Effector memory CD4-positive, alpha-beta T cell (primary cell): ENCODE measurements at places on chromosomes 2 and 18.

- H3K36me3 ChIP-seq, result peaks cover 11% of the 10 kb centered on the region
- no peak for DNase-seq
- H3K4me3 ChIP-seq, result no peak overlapping the region
- no peaks in the 10 kb centered on the region for H3K4me1 ChIP-seq
- H3K27ac ChIP-seq, result no peak overlapping the region
- H3K27me3 ChIP-seq, result no peaks in the 10 kb centered on the region
Observed at GRCh38 chr2:200871151-200871550, 6.7 kb upstream of the CLK1 start.

- no peak overlapping the region for H3K4me3 ChIP-seq
- DNase-seq, result no peak
- H3K36me3 ChIP-seq, result no peaks in the 10 kb centered on the region
- no peaks in the 10 kb centered on the region for H3K27me3 ChIP-seq
Observed at GRCh38 chr2:157508676-157509075, 64.8 kb upstream of the CYTIP start.

GRCh38 chr2:199606193-199606780, 148.5 kb upstream of the SATB2 start:
- H3K27me3 ChIP-seq, result no peaks in the 10 kb centered on the region
- no peaks in the 10 kb centered on the region for H3K36me3 ChIP-seq
- no peak overlapping the region for H3K27ac ChIP-seq
- DNase-seq, result no peak
- no peak overlapping the region for H3K4me3 ChIP-seq
- no peaks in the 10 kb centered on the region for H3K4me1 ChIP-seq

- H3K4me1 ChIP-seq, result no peaks in the 10 kb centered on the region
- DNase-seq, result no peak
- no peak overlapping the region for H3K4me3 ChIP-seq
- no peak overlapping the region for H3K27ac ChIP-seq
- H3K27me3 ChIP-seq, result no peaks in the 10 kb centered on the region
Observed at GRCh38 chr18:12443551-12443950, 35.8 kb downstream of the PRELID3A start.

GRCh38 chr18:74171910-74172606, 23.7 kb downstream of the TIMM21 start:
- no peak overlapping the region for H3K27ac ChIP-seq
- DNase-seq, result no peak
- H3K4me3 ChIP-seq, result no peak overlapping the region

DNA sequence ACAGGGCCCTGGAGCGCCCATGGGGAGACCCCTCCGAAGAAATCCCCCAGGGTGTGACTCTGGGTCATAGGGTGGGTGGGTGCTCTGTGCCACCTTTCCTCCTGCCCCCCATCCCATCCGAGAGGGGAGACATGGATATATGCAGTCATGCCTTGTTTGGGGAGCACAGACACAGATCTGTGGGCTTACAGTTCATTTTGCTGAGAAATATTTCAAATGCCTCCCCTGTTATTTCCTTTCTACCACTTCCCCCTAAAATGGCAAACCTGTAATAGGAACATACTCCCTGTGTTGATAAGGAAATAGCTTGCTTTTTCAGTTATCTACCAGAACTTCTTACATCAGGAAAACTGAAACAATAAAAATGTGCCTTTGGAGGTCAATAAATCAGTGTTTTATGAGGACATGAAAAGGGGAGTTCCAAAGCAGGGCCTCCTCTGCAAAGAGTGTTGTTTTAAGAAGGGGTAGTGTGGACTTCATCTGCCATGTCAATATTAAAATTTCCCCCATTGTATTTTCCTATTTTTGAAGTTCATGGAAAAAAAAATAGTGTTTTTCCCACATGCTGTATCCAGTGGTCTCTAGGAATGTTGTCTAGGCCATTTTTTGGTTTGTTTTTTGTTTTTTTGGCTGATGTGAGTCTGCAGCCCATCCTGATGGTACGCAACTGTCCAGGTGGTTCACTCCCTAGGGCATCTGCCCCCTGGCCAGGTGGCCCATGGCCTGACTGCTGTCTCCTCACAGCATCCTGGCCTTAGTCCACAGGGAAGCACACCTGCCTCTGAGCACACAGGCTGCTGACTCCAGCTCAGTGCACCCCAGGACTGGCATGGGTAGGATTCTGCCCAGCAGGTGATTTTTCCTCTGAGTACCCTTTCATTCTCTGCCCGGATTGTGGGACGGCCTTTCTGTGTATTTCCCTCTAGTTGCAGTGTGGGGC, 3.7 kb downstream of the TNFRSF11A start:
- peaks cover 34% of the 10 kb centered on the region for H3K27me3 ChIP-seq
- no peak overlapping the region for H3K4me3 ChIP-seq
- H3K27ac ChIP-seq, result no peak overlapping the region

DNA sequence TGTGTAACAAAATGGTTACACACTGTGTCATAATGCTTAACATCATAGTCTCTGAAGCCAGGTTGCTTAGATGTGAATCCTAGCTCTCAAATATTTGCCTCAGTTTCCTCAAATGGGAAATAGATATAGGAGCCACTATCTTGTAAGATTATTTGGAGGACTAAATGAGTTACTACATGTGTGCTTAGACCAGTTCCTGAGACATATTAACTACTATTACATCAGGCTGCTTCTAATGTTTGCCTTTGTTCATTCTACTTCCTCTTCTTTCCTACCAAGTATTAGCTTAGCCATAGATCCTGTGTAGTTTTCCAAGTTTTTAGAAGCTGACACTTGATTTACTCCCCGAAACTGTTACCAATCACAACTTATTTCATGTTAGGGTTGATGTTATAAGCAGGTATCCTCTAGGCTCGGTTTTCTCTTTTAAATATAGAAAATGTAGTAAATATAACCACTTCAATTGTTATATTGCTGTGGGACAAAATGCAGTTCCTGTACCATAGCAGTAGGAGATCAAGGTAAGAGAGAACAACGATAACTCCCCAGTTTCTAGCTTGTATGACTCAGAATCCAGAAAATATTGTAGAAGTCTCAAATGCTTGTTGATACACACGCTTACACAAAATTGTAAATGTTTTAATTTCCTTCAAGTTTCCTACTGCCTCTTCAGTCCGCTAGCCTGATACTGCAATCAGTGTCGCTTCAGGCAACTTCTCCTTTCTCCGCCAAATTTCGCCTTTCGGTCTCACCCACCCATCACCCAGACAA, 751 bp upstream of the DNAJC10 start:
- peak overlapping the region; percentile 94 for H3K4me3 ChIP-seq
- DNase-seq, result no peak
- H3K27me3 ChIP-seq, result no peaks in the 10 kb centered on the region
- peak overlapping the region; percentile 82 for H3K27ac ChIP-seq
- peaks cover 10% of the 10 kb centered on the region for H3K4me1 ChIP-seq
- H3K36me3 ChIP-seq, result peaks cover 3% of the 10 kb centered on the region

DNA sequence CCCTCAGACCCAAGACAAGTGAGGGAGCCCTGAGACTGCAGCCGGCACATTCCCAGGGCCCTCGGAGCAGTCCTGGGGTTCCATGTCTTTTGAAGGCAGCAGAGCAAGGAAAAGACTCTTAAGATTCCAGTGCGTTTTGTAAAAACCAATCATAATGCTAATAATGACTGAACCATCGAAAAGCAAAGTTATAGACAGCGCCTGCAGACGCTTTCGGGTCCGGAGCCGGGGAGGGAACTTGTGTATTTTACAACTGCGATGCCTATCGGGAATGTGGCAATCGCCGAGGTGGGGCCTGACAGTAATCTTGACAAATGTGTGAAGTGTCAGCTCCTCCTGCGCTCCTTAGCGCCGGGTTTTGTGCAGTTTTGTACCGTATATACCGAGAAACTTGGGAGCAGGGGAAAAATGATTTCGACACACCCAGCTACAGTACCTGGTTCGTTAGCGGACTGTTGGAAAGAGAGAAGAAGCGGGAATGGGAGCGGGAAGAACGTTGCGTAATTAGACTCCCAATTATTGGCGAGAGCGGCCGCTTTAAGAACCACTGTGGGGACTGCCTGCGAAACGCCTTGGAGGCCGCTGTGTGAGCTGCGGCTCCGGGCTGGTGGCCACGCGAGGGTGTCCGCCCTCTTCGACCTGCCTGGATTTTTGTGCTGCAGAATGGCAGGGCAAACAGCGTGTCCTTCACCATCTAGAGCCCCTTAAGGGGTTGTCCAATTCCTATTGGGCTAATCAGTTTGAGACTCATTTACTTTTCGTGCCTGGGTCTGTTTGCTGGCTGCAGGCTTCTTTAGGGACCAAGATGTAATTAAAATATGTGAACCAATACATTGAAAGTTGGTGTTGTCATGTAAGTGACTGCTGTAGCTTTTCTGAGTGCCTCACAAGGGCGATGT, 2.4 kb downstream of the EPAS1 start:
- H3K27ac ChIP-seq, result no peak overlapping the region
- DNase-seq, result no peak
- peak overlapping the region; percentile 63 for H3K4me3 ChIP-seq
- no peaks in the 10 kb centered on the region for H3K36me3 ChIP-seq
- H3K4me1 ChIP-seq, result peaks cover 30% of the 10 kb centered on the region

DNA sequence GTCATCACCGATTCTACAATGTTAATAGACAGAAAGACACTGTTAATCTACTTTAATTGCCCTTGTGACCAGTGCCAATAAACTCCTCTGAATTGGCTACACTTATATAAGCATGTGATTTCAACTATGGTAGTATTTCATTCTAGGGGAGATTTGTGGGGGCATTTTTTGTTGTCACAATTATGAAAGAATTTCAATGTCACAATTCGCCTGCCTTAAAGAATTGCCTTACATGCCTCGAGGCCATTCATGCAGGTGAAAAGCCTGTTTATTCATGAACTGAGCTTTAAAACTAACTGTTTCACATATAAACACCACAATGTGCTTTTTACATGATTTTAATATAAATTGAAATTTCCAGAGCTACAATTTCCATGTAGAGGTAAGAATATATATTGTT, 162.8 kb downstream of the GCA start:
- no peaks in the 10 kb centered on the region for H3K4me1 ChIP-seq
- no peak for DNase-seq

- H3K4me3 ChIP-seq, result no peak overlapping the region
- H3K27ac ChIP-seq, result no peak overlapping the region
- no peaks in the 10 kb centered on the region for H3K27me3 ChIP-seq
- H3K4me1 ChIP-seq, result no peaks in the 10 kb centered on the region
Observed at GRCh38 chr2:9573013-9573720, 17.5 kb upstream of the ADAM17 start.

GRCh38 chr2:74554820-74555531, 456 bp downstream of the DOK1 start:
- peak overlapping the region; percentile 70 for H3K27ac ChIP-seq
- H3K4me1 ChIP-seq, result peaks cover 19% of the 10 kb centered on the region
- peaks cover 9% of the 10 kb centered on the region for H3K36me3 ChIP-seq

- H3K4me3 ChIP-seq, result no peak overlapping the region
- no peak overlapping the region for H3K27ac ChIP-seq
- no peak for DNase-seq
- no peaks in the 10 kb centered on the region for H3K36me3 ChIP-seq
- H3K27me3 ChIP-seq, result no peaks in the 10 kb centered on the region
Observed at GRCh38 chr2:185507719-185508118, 230.9 kb upstream of the FSIP2 start.

DNA sequence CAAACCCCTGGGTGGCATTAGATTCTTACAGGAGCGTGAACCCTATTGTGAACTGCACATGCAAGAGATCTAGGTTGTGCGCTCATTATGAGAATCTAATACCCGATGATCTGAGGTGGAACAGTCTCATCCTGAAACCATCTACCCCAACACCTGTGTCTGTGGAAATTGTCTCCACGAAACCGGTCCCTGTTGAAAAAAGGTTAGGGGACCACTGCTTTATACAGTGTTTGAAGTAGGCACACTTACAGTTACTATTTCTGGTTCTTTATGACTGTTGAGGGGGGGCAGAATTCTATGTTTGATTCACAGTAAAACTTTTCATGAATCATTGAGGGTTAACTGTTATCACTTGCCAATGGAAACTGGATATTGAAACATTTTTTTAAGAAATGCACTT, 72.0 kb downstream of the RIF1 start:
- no peaks in the 10 kb centered on the region for H3K4me1 ChIP-seq
- no peak for DNase-seq
- H3K27ac ChIP-seq, result no peak overlapping the region

- H3K36me3 ChIP-seq, result no peaks in the 10 kb centered on the region
- H3K4me1 ChIP-seq, result no peaks in the 10 kb centered on the region
- no peak for DNase-seq
- H3K27me3 ChIP-seq, result no peaks in the 10 kb centered on the region
Observed at GRCh38 chr2:70728128-70728527, 39.9 kb downstream of the ADD2 start.

- H3K27ac ChIP-seq, result peak overlapping the region; percentile 64
- H3K4me3 ChIP-seq, result peak overlapping the region; percentile 31
- no peaks in the 10 kb centered on the region for H3K36me3 ChIP-seq
- no peaks in the 10 kb centered on the region for H3K27me3 ChIP-seq
Observed at GRCh38 chr2:196200557-196200956, 29.2 kb upstream of the STK17B start.

GRCh38 chr2:144738749-144739148, 218.8 kb upstream of the ZEB2 start:
- H3K27ac ChIP-seq, result no peak overlapping the region
- no peak for DNase-seq
- no peaks in the 10 kb centered on the region for H3K36me3 ChIP-seq
- no peak overlapping the region for H3K4me3 ChIP-seq
- no peaks in the 10 kb centered on the region for H3K27me3 ChIP-seq

- H3K4me1 ChIP-seq, result peaks cover 3% of the 10 kb centered on the region
- H3K4me3 ChIP-seq, result no peak overlapping the region
- H3K36me3 ChIP-seq, result no peaks in the 10 kb centered on the region
- H3K27me3 ChIP-seq, result no peaks in the 10 kb centered on the region
- no peak overlapping the region for H3K27ac ChIP-seq
Observed at GRCh38 chr2:9678544-9678943, 47.7 kb upstream of the YWHAQ start.

DNA sequence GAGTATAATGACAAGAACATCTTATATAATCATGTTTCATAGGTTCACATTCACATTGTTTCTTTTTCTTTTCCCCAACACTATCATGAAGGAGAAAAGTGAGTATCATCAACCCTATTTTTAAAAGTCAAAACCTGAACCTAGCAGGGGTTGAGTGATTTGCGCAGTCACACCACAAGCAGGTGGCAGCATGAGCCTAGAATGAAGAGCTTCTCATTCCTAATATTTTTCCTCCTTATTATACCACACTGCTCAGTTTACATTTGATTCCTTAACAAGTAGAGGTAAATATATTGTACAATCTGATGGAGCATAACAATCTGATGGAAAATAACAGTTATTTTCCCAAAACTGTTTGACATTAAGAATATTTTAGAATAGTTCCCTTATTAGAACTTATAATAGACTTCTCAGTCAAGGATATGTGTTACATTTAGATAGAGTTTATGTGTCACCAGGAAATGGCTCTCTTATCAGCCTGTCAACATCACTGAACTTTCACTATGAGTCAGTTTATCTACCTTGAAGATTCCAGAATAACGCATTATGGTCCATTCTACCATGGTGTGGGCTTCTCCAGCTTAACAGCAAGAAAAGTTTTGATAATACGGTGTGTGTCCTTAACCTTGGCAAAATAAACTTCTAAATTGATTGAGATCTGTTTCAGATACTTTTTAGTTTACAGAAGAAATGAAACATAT, 119.5 kb downstream of the NEB start:
- no peak overlapping the region for H3K27ac ChIP-seq
- H3K4me3 ChIP-seq, result no peak overlapping the region
- H3K36me3 ChIP-seq, result no peaks in the 10 kb centered on the region
- no peak for DNase-seq
